ENCODE measurements at places on chromosomes 1 and 21. TPM values are rescaled to one million over a fixed set of nuclear protein-coding genes. Genes with fewer than 3 reads are reported as not detected.

The HHIPL2 gene
- 0.13 TPM for total RNA-seq

The NEK2 gene
- total RNA-seq = 4.4 TPM

The RGS16 gene
- total RNA-seq = 0.48 TPM

The HTR6 gene
- total RNA-seq = 0.16 TPM

The NASP gene
- total RNA-seq = 72.5 TPM

Data from osteocyte (in vitro differentiated cells).